Left ventricle myocardium superior (tissue), 1 donor: ENCODE measurements at places on chromosomes 1 and 21.

- DNase-seq = no peak
These were observed 5.4 kb downstream of the ZSWIM5 start for GRCh38 chr1:45200906-45201500.

GRCh38 chr1:17886838-17887441 is 131.8 kb downstream of the ACTL8 start:
- DNase-seq = no peak

DNA sequence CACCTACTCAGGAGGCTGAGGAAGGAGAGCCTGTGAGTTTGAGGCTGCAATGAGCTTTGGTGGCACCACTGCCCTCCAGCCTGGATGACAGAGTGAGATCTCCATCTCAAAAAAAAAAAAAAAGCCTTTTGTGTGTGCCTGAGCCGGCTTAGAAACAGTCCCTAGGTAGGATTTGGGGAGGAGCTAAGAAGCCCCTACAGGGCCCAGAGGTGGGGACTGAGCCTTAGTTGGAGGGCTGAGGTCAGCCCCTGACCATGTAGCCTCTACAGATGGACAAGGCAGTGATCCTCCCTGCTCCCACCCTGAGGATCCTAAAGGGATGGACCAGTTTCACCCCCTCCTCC is 2.5 kb downstream of the ADAMTSL4 start:
- no peak for DNase-seq

GRCh38 chr1:86988835-86989234 is 74.4 kb downstream of the HS2ST1 start:
- no peak for DNase-seq

- no peak for DNase-seq
These were observed 221.1 kb downstream of the KCNJ6 start for GRCh38 chr21:37695111-37695510.

DNA sequence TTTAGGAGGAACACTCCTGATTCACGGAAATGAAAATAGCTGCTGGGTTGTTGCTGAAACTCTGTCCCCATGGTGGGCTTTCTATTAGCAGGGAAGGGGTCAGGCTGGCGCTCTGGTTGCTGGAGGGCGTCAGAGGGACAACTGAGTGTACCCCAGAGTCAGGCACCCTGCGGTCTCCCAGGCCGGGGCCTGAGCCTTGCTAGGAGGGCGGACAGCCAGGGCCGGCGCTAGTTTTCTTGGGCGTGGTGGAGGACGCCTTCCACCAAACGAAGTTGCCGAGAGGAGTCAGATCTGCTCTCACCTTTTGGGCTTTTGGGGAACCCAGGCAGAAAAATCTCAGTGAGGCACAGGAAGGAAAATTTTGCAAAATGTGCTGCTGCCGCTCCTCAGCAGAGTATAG is 54.8 kb downstream of the NGF start:
- DNase-seq = peak; percentile 53

DNA sequence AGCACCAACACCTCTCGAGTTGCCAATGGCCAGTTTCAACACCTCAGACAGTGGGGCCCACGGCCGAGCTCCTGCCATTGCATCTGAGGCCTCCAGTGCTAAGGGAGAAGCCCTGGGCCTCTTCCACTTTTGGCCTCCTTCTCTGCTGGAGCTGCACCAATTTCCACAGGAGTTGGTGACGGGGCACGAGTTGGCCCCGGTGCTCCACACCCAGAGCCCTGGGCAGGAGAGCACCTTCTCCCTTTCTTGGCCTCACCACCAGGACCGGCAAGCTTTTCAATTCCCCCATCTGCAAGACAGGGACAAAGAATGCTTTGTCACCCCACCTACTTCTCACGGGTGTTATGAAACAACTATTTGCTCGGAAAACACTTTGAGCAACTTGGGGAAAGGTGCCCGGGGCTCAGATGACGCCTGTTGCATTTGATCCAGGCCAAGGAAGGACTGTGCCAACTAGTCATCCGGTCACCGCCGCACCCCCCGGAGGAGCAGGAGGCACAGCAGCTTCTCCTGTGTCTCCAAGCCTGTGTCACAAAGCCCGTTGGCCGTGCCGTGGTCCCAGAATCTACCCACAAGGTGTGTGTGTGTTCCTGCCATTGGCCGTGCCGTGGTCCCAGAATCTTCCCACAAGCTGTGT is 55.2 kb downstream of the TOMM20 start:
- DNase-seq = peak; percentile 61
